Stimulated activated CD8-positive, alpha-beta memory T cell treated with anti-CD3 and anti-CD28 coated beads, Interleukin-7, amount 100 ng/mL, for 4 hours (primary cell): ENCODE measurements at places on chromosomes 1 and 21.

DNA sequence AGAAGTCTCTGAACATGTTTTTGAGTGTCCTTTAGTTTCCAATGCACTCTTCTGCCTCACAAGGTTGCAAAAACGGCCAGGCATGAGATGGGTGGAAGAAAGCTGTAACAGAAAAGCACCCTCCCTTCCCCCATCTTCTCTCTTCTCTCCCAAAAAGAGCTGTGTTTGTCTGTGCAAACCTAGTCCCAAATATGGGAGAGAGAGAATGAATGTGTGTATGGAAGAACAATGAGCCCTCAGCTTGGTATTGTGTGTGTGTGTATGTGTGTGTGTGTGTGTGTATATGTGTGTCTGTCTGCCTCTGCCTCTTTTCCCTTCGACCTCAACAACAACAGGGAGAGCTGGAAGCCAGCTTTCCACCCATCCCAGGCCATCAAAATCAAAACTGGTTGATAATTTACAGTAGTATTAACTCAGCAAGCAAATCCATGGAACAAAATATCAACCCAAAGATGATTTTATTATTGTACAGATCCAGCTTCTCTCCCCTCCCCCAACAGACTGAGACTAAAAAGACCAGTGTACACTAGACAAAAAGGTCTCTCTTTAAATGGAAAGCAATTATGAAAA lies 1.8 kb downstream of the RERE start:
- no peak for DNase-seq

DNA sequence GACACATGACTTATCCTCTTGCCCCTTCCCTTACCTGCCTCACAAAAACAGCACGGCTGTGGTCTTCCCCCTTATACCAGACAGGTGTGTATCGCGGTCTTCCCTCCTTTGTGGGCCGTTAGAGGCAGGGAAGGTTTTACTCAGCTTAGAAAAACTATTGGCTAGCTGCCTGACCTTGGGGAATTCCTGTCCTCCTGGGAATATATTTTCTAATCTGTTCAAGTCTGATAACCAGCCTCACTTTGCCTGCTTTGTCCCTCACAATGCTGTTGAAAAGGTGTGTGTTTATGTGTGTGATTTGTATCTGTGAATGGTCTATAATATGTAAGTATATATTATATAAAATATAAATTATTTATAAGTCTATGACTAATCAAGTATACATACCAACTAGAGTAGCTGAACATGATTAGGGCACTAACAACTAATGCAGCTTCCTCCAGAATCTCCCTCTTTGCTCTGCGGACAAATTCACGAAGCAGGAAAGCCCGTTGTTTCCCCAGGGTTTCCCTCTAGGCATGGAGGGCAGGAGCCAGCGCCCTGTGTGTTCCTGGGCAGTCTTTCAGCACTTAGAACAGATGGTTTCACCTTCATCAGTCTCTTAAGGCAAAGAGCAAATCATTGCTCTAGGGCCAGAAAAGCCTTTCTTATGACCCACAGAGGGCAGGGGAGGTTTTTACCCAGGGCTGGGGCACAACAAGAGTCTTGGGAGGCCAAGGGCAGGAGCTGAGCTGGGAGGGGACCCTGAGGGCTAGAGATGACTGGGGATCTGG lies 25.6 kb downstream of the SLC26A9 start:
- no peak for DNase-seq

DNA sequence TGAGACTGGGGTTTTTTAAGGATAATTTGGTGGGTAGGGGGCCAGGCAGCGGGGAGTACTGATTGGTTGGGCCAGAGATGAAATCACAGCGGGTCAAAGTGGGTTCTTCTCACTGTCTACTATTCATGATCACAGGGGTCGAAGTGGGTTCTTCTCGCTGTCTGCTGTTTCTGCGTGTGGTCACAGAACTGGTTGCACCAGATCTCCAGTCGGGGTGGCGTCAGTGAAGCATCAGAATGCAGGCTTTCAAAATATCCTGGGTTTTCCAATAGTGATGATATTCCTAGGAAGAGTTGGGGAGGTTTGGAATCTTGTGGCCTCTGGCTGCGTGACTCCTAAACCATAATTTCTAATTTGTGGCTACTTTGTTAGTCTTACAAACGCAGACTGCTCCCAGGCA lies 45.1 kb downstream of the TRPM2 start:
- DNase-seq: no peak

GRCh38 chr1:111569913-111570312 lies 49.7 kb upstream of the RAP1A start:
- no peak for DNase-seq

GRCh38 chr21:15199414-15200383 lies 134.9 kb upstream of the NRIP1 start:
- no peak for DNase-seq

DNA sequence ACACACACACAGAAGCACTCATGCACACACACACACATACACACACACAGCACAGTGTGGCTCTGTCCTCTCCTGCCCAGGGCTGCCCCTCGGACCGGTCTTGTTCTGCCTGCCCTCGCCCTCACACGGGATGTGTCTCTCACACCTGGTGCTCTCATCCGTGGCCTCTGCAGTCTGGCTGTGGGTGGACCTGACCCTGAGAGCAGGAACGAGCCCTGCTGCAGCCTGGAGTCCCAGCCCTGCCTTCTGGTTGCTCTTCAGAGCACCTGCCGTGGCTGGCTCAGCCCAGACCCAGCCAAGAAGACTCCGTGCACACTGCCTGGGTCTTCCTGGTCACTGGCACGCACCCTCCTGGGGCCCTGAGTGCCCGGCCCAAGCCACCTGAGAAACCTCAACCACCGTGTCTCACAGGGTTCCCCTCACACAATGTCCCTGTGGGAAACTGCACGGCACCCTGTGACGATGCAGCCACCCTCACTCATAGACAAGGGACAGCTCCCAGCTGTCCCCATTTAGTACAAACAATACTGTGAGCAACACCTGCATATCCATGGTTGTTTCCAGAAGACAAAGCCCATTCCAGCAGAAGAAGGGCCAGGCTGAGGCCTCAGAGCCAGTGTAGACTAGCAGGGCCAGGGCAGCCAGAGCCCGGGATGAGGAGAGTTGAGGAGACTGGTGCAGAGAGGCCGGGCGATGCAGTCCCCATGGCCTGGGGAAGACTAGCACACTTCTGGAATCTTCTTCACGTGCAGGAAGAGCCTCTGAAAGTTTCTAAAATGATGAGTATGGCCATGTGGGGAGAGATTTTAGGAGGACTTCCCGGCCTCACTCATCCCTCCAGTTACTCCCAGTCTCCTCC lies 234.0 kb downstream of the NPHP4 start:
- DNase-seq: no peak

DNA sequence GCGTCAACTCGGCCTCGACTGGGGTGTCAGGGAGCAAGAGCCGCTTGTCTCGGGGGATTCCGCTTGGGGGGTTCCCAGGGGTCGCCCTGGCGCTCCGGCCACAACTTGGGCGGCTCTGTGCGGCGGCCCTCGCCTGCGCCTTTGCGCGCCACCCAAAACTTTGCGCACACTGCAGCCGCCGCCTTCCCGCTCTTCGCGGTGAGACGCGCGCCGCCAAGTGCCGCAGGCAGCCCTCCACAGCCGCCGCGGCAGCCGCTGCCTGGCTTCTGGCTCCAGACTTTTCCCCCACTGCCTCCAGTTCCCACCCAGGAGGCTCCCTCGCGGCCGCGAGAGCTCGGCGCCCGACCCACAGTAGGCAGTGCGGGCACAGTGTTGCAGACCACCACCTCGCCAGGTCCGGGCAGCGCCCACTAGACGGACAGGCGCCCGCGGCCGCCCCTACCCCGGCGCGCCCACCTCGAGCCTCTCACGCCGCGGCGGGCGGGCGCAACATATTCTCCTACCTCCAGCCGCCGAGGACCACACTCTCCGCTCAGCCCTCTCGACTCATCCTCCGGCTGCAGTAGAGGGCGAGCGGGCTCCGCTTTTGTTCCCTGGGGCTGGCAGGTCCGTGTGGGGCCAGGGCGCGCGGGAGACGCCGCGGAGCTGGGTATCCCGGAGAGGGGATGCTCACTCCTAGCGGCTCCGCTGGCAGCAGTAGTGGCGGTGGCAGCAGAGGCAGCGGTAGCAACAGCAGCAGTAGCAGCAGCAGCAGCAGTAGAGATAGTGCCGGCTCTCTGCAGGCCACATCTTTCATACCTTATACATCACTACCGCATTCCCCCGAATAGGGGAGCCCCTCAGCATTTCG lies 296.6 kb downstream of the OMA1 start:
- DNase-seq: no peak

GRCh38 chr21:41283211-41283818 lies 33.3 kb upstream of the FAM3B start:
- peak; percentile 19 for DNase-seq

GRCh38 chr1:21579791-21580190 lies 70.6 kb downstream of the ALPL start:
- DNase-seq: no peak

DNA sequence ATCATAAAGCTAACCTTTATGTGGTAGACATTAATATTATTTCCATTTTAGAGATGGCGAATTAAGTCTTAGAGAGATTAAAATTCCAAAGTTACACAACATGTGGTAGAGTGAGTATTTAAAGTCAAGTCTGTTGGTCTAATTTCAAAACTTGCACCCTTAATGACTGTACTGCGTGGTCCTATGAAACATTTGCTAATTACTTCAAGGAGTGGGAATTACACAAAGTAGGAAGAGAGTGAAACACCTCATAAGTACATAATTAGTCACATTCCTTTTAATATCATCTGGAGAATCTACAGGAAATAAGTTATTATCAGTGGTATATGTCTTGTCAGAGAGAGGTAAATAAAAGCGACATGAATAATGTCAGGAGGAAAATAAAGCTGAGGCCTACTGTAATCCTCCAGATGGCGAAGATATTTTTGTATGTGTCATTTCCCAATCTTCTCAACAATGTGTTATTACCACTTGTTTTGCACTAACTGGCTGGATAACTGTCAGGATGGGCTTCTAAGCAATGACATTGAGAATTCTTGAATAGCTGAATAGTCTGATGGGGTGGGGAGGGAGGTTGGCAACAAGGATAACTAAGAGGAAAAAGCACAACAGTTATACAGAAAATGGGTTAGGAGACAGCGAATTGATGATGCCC lies 95.5 kb downstream of the TNFSF18 start:
- DNase-seq: no peak

GRCh38 chr1:60872426-60873054 lies 209.8 kb upstream of the NFIA start:
- no peak for DNase-seq

DNA sequence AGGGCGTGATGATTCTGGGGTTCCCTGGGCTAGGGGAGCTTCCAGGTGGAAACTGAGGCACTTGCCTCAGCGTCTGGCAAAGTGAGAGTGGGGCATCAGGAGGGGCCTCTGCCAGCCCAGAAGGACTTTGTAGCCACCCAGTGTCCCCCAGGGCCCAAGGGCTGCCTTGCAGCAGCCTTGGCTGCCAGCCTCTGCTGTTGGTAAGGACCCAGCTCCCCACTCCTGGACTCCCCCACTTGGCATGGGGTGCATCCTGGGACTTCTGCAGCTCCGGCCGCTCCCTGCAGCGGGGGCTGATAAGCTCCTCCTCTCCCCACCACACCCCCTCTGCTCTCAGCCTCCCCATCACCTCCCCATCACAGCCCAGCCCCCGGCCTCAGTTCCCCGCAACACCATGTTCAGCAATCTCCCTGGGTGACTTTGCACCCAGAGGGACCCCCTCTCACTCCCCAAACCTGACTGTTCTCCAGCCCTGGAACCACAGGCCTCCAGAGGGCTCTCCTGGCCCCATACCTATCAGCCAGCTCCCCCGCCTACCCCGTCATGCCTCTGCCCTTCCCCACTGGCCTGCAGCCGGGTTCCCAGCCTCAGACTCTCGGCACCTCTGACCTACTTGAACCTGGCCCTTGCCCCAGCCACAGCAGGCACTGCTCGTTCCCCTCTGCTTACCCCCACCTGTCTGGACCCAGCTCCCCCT lies 113.0 kb downstream of the CRYAA start:
- no peak for DNase-seq

DNA sequence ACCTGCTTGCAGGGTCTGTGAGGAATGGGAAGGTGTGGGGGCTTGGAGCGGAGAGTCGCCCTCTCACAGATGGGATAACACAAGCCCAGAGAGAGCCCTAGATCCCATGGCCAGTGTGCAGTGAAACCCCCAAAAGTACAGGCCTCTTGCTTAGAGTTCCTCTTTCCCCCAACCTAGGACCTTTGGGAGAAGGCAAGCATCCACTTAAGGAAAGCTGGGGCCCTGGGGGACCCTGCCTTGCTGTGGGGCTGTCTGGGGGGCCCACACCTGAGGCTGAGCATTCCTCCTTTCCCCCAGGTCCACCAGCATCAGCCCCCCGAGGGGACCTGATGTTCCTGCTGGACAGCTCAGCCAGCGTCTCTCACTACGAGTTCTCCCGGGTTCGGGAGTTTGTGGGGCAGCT lies 1.1 kb downstream of the VWA1 start:
- DNase-seq: no peak

- no peak for DNase-seq
Measured at GRCh38 chr21:35838987-35839763, 221.2 kb downstream of the SETD4 start.

GRCh38 chr1:147753081-147753480 lies 7.3 kb downstream of the GJA5 start:
- no peak for DNase-seq

DNA sequence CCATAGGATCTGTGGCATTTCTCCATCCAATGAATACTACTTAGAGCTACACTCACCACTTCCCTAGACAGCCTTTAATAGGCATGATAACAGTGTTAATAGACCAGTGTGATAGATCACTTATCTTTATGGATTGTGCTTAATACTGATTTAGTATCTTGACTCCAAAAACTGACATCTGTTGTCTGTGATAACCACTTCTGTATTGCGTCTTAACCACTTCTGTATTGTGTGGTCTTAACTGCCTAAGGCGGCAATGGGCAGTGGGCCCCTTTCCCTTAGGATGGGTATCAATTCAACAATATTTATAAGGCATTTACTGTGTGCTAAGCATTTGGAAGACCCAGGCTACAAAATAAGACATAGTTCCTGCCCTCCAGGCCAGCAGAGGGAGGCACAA lies 32.0 kb upstream of the RCAN3 start:
- no peak for DNase-seq
